ENCODE measurements at places on chromosomes 6 and 20. TPM values are rescaled to one million over a fixed set of nuclear protein-coding genes. Genes with fewer than 3 reads are reported as not detected.

Gene TP53TG5
- 1.4 TPM for polyA plus RNA-seq

Gene POM121L2
- not detected for polyA plus RNA-seq

Gene CD93
- 54.4 TPM for polyA plus RNA-seq

Gene ZSCAN23
- polyA plus RNA-seq, result 3.8 TPM

Gene CD83
- 10.8 TPM for polyA plus RNA-seq

Gene EYA2
- polyA plus RNA-seq, result 2.4 TPM

Gene SLC22A2
- 0.20 TPM for polyA plus RNA-seq

Gene SEL1L2
- polyA plus RNA-seq, result not detected

Gene C6orf47
- 11.4 TPM for polyA plus RNA-seq

Gene TFAP2B
- polyA plus RNA-seq, result 0.05 TPM

Gene ELOVL2
- polyA plus RNA-seq, result 3.7 TPM

Gene WFDC10B
- polyA plus RNA-seq, result not detected

Gene FABP7
- 2.1 TPM for polyA plus RNA-seq

Gene SALL4
- polyA plus RNA-seq, result 0.11 TPM

Gene MICB
- 0.80 TPM for polyA plus RNA-seq

Gene CNKSR3
- 18.9 TPM for polyA plus RNA-seq
